ENCODE measurements at places on chromosomes 1 and 21.

GRCh38 chr1:7781923-7782495 is 2.1 kb upstream of the PER3 start:
- DNase-seq: no peak

- DNase-seq: no peak
Observed at GRCh38 chr1:221812905-221813597, 71.2 kb upstream of the DUSP10 start.

DNA sequence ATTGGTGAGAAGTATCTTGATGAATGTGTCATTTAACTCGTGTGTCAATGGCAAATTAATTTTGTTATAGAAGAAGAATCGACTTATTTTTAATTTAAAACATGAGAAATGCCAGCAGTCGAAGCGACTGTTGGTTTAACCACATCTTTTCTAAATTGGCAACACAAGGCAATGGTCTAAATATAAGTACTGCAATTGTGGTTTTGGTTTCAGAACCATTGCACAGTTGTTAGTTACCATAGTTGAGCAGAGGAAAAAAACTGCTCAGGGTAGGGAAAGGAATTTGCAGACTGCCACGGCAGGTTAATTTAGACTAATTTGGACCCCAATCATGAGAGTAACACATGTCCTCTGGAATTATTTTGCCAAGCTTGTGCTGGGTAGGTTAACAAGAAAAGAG is 185.6 kb upstream of the RUNX1 start:
- DNase-seq: no peak

- no peak for DNase-seq
Observed at GRCh38 chr1:69491416-69491815, 76.3 kb upstream of the LRRC7 start.

DNA sequence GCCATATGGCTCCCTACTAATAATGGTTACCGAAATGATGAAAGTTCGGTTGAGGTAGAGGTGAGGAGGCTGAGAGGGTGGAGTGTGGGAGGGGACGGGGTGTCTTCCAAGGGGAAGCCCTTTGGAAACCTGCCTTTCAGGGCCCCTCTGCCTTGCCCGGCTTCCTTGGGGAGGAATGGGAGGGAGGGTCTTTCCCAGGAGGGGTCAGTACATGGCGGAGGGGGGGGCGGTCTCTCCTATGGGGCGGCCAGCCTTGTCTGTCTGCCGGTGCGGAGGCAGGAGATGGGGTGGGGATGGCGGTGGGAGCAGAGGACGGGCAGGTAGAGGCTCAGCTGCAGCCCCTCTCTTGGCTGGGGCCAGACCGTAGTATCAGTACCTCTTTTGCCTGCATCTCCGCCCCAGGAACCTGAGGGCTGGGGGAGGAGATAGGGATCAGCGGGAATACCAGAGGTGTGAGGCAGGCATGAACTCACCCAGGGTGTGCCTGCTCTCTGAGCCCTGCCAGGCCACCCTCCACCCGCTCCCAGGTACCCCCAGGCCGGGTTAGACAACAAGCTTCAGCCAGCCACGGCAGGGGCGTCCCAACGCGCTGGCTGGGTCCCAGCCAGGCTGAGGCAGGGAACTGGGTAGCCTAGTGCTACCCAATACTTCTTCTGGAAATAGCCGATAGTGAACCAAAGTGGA is 79.4 kb upstream of the POU3F1 start:
- DNase-seq: no peak

GRCh38 chr1:60342569-60342968 is 269.0 kb upstream of the C1orf87 start:
- DNase-seq: no peak

Data from HuH-7.5 (cell line).